Occipital lobe (tissue), 3 donors: ENCODE measurements at places on chromosomes 7 and 10. TPM values are rescaled to one million over a fixed set of nuclear protein-coding genes. Genes with fewer than 3 reads are reported as not detected.

GRCh38 chr10:71727105-71727737 is 7.6 kb upstream of the C10orf105 start:
- no peak for DNase-seq

- no peak for DNase-seq
Measured at GRCh38 chr7:28136420-28136819, 44.2 kb downstream of the JAZF1 start.

DNA sequence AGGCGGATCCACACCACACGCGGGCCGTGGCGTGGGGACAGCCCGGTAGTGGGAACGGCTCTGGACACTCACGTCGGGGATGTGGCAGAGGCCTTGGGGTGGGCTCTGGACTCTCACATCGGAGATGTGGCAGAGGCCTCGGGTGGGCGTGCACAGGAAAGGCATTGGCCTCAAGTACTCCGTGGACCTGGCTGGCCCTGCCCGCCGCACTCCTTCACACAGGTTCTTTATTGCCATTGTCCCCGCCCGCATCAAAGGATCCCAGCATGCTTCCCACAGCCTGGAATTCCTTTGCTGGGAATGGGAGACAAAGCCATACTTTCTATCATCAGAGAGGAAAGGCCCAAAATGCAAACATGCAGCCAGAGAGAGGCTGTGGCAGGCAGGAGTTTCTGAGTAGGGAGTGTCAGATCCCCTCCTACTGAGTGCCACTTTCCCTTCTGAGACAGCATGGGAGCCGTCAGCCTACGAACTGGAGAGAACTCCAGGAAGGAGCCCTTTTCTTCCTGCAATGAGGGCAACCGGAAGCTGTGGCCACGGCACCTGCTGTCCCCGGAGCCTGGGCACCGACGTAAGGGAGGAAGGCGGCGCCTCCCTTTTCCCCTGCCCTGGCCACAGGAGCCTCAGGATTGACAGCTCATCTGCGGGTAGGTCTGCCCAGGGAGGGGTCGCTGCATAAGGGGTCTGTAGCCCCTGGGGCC is 51.5 kb downstream of the RBM17 start:
- no peak for DNase-seq

GRCh38 chr10:94992811-94993210 is 54.4 kb downstream of the CYP2C9 start:
- no peak for DNase-seq

- no peak for DNase-seq
Measured at GRCh38 chr10:53209944-53210611, 437.5 kb upstream of the MBL2 start.

The TRIM73 gene
- 2.8 TPM for total RNA-seq

The UBE2H gene
- total RNA-seq: 85.2 TPM

The FAM20C gene
- total RNA-seq: 18.1 TPM

The EFCAB10 gene
- total RNA-seq: 3.3 TPM
